CD8-positive, alpha-beta memory T cell (primary cell): ENCODE measurements at places on chromosomes 16 and 17.

- no peak for DNase-seq
- no peaks in the 10 kb centered on the region for H3K36me3 ChIP-seq
- no peaks in the 10 kb centered on the region for H3K27me3 ChIP-seq
- no peak overlapping the region for H3K27ac ChIP-seq
- H3K4me3 ChIP-seq = no peak overlapping the region
Observed at GRCh38 chr16:81738783-81739496, 40.2 kb upstream of the PLCG2 start.

DNA sequence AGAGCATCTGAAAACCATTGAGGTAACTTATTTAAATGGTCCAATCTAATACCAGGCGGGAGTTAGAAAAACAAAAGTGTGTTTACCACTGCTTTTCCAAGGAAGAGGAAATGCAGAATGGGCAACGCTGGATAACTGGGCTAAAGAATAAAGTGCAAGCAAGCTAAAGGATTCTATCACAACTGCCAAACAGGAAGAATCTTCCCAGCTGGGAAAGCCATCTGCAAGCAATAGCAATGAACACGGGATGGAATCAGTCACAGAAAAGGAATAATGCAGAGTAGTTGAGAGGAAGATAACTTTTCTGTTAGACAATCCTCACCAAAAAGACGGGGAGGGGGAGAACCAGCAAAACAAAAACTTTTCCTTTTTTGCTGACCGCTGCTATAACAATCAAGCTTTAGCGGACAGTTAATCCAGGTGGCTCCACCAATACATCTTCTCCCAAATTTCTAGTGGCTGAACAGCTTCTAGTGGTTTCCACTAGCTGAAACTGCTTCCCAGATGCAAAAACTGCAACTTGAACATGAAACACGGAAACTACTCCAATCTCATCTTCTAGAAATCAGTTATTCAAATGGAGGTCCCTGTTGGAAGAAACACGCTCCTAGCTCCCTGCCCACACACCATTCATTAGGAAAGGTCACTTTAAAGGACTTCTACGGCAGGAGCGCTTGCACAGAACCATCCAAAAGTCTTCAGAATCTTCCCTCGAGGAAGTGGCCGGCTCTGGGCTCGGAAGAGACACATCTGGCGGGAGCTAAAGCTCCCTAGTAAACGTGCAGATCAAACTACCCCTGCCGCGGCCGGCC is 929 bp downstream of the TMEM11 start:
- no peak for DNase-seq
- peak overlapping the region; percentile 93 for H3K4me3 ChIP-seq
- H3K36me3 ChIP-seq = peaks cover 8% of the 10 kb centered on the region
- no peaks in the 10 kb centered on the region for H3K27me3 ChIP-seq
- H3K4me1 ChIP-seq = peaks cover 44% of the 10 kb centered on the region

DNA sequence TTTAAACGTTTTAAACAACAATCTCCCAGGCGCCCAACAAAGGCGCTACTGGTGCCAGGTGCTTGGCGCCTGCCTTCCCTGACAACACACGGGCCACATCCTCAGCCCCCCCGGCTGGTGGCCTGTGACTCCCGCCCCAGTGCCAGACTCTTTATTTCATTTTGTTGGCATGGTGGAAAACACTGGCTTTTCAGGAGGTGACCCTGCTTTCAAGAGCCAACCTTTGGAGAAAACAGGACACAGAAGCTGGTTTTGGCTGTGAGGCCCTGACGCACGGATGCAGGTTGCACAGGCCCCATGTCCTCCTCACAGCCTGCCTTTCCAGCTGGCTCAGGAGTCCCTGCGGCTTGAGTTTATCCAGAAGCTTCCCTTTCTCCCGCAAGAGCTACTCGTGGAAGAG is 100.0 kb downstream of the METRNL start:
- H3K27ac ChIP-seq = no peak overlapping the region
- DNase-seq = no peak
- no peaks in the 10 kb centered on the region for H3K36me3 ChIP-seq
- no peak overlapping the region for H3K4me3 ChIP-seq

DNA sequence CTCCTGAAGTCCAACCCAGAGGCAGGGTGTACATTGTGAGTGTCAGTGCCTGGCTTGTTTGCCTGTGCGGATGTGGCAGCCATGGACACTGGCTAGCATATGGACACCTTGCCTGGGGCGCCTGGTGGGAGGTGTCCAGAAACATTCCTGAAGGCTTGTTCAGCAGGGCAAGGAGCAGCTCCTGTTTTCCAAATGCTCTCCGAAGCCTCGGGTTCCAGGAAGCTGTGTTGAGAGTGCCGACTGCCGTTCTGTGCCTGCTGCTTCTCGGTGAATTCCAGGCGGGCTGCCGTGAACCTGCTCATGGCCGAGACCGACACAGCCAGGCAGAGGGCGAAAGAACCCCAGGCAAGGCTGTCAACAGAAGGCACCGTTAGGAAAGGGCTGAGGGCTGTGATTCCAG is 10.9 kb upstream of the DHRS7C start:
- H3K4me3 ChIP-seq = no peak overlapping the region
- H3K27me3 ChIP-seq = no peaks in the 10 kb centered on the region
- no peak overlapping the region for H3K27ac ChIP-seq
- DNase-seq = no peak

DNA sequence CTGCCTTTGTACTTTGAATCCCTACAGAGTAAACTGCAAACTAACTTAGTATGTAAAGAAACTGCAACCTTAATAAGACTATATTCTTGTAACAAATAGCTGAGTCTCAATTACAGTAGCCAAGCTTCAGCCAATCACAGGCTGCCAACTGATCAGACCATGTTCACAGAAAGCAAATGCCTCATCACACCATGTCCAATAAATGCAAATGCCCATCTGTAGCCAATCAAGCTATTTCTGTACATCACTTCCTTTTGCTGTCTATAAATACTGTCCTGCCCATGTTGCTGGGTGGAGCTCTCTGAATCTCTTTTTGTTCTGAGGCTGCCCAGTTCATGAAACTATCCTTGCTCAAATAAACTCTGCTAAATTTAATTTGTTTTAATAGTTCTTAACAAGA is 531.7 kb upstream of the TOM1L1 start:
- DNase-seq = no peak
- H3K36me3 ChIP-seq = no peaks in the 10 kb centered on the region
- no peak overlapping the region for H3K4me3 ChIP-seq

DNA sequence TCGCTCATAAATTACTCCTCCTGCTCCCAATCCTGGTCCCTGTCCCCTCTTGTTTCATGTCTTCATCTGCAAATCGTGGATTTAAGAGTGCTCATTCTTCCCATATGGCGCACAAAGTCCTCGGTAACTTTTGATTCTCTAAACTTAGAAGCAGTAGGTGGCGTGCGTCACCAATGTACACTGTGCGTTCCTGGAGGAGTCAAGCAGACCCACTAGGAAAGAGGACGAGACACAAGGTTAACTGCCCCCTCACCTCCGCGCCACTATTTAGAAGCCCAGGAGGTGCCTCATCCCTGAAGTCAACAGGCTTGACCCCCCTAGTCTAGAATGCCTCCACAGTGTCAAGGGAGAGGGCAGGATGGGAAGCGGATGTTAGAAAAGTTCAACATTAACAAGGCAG is 2.9 kb downstream of the SLC13A5 start:
- H3K36me3 ChIP-seq = no peaks in the 10 kb centered on the region
- H3K4me1 ChIP-seq = no peaks in the 10 kb centered on the region
- H3K27ac ChIP-seq = no peak overlapping the region
- no peak overlapping the region for H3K4me3 ChIP-seq
- DNase-seq = no peak

DNA sequence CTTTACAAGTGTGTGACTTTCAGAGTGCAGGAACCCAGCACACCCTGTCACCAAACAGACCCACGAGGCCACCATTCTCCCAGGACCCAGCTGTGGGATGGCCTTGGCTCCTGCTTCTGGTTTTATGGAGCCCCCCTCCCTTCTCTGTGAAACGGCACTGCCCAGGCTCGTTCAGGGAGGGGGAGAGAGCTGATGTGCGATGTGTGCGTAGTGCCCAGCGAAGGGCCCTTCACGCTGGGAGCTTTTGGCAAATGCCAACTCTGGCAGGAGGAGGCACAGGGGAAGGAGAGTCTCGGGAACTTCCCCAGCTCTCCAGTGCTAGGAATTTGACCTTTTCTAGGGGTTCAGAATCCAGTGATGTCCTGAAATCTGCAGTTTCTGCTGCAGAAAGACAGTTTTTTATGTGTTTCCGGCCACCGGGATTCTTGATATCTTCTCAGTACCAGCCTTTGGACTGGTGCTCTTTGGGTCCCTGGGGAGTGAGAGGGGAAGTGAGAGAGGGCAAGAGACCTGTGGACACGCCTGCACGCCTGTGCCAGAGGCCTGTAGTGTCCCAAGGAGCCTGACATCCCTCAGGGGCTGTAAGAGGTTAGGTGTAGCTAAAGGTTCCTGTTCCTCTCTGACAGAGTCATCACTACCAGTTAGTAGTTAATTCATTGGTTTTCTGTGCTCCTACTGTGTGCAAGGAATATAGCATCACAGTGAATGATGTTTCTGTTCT is 45.1 kb downstream of the CMIP start:
- no peak overlapping the region for H3K4me3 ChIP-seq
- no peak for DNase-seq
- peaks cover 12% of the 10 kb centered on the region for H3K4me1 ChIP-seq
- H3K27ac ChIP-seq = no peak overlapping the region
- H3K27me3 ChIP-seq = no peaks in the 10 kb centered on the region
- no peaks in the 10 kb centered on the region for H3K36me3 ChIP-seq

DNA sequence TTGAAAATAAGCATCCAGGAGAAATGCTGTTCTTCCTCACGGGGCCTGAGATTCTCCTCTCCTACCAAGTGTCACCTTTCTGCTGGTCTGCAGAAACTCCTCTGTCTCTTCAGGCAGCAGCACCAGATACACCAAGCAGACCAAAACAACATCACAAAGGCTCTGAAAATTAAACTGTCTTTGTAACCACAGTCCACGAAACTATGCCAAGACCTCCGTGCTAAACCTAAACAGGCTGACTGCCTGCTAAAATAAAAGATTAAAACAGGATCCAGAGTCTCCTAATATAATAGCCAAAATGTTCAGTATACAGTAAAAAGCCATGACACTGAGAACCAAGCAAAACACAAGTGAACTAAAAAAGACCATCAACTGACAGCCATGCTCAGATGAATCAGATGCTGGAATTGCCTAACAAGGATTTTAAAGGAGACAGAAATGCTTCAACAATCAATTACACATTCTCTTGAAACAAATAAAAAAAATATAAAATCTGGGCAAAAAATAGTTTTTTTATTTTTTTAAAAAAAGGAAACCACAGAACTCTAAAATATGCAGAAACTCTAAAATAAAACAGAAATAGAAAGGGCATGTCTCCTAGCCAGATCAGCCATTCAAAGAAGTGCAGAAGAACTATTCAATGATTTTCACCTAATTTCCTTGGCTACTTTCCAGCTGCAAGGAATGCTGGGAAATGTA is 50.3 kb upstream of the TOX3 start:
- no peaks in the 10 kb centered on the region for H3K4me1 ChIP-seq
- no peak overlapping the region for H3K4me3 ChIP-seq
- no peak for DNase-seq
- no peaks in the 10 kb centered on the region for H3K27me3 ChIP-seq

DNA sequence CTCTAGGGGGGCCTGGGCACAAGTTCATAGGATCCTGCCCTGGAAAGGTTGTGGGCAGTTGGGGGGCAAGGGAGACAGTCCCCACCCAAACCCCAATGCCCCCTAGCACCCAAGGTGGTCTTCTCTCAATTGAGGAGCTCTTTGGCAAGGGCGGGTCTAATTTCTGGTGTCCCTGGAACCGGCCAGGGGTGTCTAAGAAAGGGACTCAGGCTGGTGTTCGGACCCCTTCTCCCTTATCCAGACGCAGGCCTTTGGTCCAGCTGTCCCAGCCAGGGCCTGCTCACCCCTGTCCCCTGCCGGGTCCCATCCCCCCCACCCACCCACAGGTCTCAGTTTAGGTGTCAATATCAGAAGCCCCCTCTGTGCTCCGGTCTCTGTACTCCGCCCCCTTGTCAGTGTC is 860 bp upstream of the ARHGDIG start:
- DNase-seq = no peak
- H3K27me3 ChIP-seq = peaks cover 14% of the 10 kb centered on the region
- H3K4me1 ChIP-seq = peaks cover 10% of the 10 kb centered on the region
- H3K36me3 ChIP-seq = no peaks in the 10 kb centered on the region

DNA sequence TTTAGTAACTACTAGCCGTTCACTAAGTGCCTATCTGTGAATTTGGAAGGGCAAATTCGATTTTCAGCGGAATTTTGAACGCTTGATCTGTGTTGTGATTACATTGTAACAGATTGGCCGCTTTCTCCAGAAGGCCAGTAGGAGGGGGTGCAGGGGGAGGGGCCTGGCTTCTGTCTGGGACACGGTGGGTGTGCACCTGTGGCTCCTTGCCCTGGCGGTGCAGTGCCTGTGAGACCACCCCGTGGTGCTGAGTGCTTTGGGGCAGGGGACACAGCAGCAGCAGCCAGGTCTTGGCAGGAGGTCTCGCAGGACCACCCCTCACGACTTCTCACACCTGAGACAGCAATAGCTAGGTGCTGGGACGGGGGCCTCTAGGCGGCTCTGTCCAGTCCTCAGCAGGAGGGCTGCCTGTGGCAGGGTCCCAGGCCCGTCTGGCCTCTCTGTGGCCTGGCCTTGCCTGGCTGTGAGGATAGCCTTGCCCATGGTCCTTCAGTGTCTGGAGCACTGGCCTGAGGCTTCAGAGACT is 1.8 kb downstream of the UBE2I start:
- H3K4me3 ChIP-seq = peak overlapping the region; percentile 81
- H3K27me3 ChIP-seq = no peaks in the 10 kb centered on the region
- peaks cover 31% of the 10 kb centered on the region for H3K36me3 ChIP-seq
- peaks cover 37% of the 10 kb centered on the region for H3K4me1 ChIP-seq
- DNase-seq = no peak
- H3K27ac ChIP-seq = peak overlapping the region; percentile 58

DNA sequence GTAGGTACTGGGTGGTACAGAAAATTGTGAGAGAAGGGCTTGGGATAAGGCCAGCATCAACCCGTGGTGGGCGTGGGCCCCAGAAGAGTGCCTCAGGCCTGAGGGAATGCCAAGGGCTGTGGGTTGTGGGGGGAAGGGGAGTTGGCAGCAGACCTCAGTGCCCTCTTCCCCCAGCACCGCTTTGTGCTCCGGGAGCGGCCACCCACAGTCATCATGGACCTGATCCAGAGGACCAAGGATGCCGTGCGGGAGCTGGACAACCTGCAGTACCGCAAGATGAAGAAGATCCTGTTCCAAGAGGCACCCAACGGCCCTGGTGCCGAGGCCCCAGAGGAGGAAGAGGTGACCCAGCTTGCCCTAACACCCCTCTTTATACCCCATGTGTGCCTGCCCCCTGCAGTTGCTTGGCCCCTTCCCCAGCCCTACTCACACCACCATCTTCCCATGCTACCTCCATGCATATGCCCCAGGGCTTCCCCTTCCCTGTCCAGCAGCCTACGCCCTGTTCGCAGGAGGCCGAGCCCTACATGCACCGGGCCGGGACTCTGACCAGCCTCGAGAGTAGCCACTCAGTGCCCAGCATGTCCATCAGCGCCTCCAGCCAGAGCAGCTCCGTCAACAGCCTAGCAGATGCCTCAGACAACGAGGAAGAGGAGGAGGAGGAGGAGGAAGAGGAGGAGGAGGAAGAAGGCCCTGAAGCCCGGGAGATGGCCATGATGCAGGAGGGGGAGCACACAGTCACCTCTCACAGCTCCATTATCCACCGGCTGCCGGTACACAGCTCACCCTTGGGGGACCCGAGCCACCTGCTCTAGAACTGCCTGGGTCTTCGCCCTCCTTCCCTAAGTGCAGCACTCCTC is 9.1 kb downstream of the TAOK2 start:
- no peak overlapping the region for H3K27ac ChIP-seq
- no peaks in the 10 kb centered on the region for H3K4me1 ChIP-seq
- H3K4me3 ChIP-seq = no peak overlapping the region
